ENCODE measurements at places on chromosomes 12 and 14.

DNA sequence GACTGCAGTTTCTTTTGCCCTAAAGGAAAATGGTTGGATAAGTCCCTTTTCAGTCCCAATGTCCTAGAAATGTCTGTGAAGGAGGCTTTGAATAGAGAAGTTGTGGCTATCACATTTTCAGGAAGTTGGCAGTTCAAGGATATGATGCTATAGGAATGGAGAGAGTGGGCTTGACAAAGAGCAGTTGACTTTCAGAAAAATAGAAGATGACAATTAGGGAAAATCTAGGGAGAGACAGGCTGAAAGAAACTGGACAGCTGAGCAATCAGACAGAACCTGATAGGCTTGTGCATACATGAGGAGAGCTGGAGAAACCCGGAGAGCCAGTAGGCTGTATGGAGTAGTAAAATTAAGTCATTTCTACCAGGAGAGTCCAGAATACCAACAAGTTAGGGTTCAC lies 50.5 kb downstream of the LMNTD1 start:
- no peak for DNase-seq

DNA sequence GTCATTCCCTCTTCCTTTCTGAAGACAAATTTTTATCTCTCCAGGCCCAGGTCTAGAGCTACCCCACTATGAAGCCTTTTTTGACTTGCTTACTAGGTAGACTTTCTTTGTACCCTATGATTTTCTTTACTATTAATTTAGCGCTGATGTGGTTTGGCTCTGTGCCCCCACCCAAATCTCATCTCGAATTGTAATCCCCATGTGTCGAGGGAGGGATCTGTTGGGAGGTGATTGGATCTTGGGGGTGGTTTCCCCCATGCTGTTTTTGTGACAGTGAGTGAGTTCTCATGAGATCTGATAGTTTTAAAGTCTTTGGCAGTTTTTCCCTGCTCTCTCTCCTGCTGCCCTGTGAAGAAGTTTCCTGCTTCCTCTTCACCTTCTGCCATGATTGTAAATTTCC lies 118.1 kb downstream of the SLC38A1 start:
- DNase-seq, result no peak

- no peak for DNase-seq
Observed at GRCh38 chr14:51520087-51520486, 131.6 kb upstream of the FRMD6 start.

- DNase-seq, result no peak
Observed at GRCh38 chr14:89146274-89146673, 270.8 kb downstream of the FOXN3 start.

GRCh38 chr14:103073367-103073875 lies 10.6 kb upstream of the LBHD2 start:
- DNase-seq, result no peak

GRCh38 chr14:93011650-93012325 lies 88.8 kb downstream of the CHGA start:
- DNase-seq, result no peak

All from amniotic epithelial cell (primary cell).